Mesendoderm (in vitro differentiated cells): ENCODE measurements at places on chromosomes 1 and 21.

GRCh38 chr1:199976496-199977144 lies 50.9 kb upstream of the NR5A2 start:
- DNase-seq, result peak; percentile 8

DNA sequence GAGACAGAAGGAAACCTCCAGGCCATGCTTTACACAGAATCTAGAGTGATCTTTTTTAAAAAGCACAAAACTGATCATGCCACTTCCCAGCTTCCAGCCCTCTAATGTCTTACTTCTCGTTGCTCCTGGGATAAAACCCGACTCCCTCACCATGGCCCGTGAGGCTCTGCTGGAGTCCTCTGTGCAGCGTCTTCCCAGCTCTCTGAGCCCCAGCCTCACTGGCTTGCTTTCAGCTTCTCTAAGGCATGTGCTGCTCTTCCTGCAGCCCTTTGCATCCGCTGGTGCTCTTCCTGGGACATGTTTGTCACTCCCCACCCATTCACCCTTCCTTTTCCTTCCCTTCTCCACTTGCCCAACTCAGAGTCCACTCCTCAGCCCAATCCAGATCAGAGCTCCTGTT lies 184.1 kb downstream of the AK5 start:
- DNase-seq, result no peak

DNA sequence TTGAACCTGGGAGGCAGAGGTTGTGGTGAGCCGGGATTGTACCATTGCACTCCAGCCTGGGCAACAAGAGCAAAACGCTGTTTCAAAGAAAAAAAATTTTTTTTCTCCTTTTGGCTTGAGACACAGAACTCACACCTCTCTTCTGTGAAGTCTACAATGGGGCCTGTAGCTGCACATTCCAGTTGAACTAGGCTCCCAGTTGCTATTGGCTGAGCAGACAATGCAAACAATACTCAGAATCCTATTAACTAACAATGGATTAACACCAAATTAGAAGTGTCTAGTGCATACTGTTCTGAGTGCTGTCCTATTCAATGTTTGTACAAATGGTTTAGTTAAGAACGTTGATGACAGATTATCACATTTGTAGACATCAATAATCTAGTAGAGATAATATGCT lies 17.6 kb upstream of the MCL1 start:
- peak; percentile 25 for DNase-seq

- peak; percentile 27 for DNase-seq
Measured at GRCh38 chr1:247330548-247331171, 1.0 kb downstream of the ZNF496 start.

DNA sequence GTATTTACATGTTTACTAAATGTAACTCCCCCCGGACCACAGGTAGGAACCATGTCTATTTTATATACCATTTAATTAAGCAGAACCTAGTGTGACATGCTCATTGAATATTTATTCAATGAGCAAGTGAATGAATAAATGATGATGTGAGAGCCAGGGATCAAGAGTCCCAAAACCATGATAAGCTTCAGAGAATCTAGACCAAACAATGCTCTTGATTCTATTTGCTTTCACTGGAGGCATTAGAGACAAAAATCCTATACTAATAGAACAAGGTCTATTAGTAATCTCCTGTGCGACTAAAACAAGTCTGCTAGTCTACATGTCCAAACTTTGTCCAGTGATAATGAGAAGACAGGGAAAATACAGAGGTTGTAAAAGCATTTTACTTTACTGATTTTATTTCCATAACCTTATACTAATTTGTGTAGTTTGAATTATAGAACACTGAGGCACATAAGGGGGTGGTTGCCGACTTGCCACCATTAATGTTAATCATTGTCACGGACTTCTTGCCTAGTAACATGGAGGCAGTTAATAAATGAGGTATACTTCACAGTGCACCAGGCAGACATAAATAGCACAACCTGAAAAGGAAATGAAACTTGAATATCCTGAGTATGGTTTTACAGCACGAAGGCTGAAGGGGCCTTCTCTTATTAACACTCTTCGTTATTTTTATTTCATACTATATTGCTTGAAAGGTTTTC lies 69.8 kb downstream of the TBX15 start:
- no peak for DNase-seq

DNA sequence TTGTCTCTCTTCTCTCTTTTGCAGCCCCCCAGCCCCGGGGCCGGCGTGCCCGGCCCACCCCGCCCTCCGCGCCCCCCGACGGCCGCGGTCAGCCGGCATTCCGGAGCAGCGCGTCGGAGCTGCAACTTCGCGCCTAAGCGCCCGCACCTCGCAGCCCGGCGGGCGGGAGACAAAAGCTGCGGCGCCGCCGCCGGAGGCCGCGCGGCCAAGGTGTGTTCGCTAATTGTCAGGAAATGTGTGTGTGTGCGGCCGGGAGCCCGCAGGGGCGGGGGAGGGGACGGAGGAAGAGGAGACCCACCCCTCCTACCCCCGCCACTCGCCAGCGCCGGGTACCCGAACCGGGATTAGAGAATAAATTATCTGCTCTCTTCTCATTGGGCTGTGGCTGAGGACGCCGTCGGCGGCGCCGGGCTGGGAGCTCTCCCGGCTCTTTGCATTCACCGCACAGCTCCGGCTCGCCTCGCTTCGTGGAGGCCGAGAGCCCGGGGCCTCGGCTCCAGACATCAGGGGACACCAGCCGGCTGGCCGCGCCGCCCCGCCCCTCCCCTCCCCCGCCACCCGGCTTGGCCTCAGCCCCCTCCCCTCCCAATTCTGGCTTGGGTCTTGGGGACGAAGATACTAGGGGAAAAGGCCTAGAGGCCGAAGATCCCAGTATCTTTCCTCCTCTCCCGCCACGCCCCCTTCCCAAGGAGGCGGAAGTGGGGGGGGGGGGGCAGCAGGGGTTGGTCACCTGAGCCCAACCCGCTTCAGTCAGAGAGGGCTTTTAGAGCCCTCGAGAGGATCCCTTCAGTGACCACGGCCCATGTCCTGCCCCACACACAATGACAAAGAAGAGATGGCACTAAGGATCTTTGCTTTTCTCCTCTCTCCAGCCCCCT lies 1.3 kb upstream of the BLACAT1 start:
- peak; percentile 94 for DNase-seq

GRCh38 chr1:8073112-8073855 lies 47.2 kb upstream of the ERRFI1 start:
- no peak for DNase-seq

DNA sequence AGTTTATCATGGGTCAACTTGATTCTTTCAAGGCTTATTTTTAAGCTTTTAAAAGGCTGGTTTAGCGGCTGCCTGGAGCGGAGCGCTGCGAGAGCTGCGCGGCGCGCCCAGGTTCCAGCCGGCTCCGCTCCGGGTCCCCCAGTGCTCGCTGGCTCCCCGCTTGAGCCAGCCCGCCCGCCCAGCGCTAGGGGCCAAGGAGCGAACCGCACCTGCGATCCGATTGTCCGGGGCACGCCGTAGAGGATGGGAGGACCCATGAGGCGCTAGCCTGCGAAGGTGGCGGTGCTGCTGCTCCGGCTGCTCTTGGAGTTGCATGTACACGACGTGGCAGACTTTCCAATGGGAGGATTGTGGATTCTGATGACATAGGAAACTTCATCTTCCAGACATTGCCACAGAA lies 9.9 kb upstream of the CFHR4 start:
- DNase-seq, result peak; percentile 75
